ENCODE measurements at places on chromosomes 13 and 19. TPM values are rescaled to one million over a fixed set of nuclear protein-coding genes. Genes with fewer than 3 reads are reported as not detected.

AKT2 gene
- 160 TPM for total RNA-seq

CRTC1 gene
- total RNA-seq, result 6.1 TPM

ZBTB32 gene
- total RNA-seq, result 126 TPM

GRK1 gene
- not detected for total RNA-seq

PPP1R37 gene
- total RNA-seq, result 20.4 TPM

- H3K27me3 ChIP-seq, result peaks cover 2% of the 10 kb centered on the region
- DNase-seq, result no peak
- no peak overlapping the region for H3K27ac ChIP-seq
- no peaks in the 10 kb centered on the region for H3K36me3 ChIP-seq
Measured at GRCh38 chr13:78958006-78958405, 299.1 kb upstream of the OBI1 start.

DNA sequence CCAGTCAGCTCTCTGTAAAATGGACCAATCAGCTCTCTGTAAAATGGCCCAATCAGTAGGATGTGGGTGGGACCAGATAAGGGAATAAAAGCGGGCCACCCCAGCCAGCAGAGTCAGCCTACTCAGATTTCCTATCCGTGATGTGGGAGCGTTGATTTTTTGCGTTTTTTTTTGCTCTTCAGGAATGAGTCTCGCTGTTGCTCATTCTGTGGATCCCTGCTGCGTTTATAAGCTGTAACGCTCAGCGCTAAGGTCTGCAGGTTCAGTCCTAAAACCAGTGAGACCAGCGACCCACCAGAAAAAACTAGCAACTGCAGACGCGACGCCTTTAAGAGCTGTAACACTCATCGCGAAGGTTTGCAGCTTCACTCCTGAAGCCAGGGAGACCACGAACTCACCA is 435.7 kb downstream of the SLITRK6 start:
- no peak overlapping the region for H3K4me3 ChIP-seq
- no peaks in the 10 kb centered on the region for H3K4me1 ChIP-seq
- no peaks in the 10 kb centered on the region for H3K36me3 ChIP-seq
- H3K27ac ChIP-seq, result no peak overlapping the region
- DNase-seq, result no peak

GRCh38 chr19:2236064-2236313 is 140 bp downstream of the PLEKHJ1 start:
- H3K27me3 ChIP-seq, result peaks cover 4% of the 10 kb centered on the region
- peak overlapping the region; percentile 96 for H3K27ac ChIP-seq
- H3K4me1 ChIP-seq, result peaks cover 56% of the 10 kb centered on the region
- H3K4me3 ChIP-seq, result peak overlapping the region; percentile 96
- H3K36me3 ChIP-seq, result peaks cover 41% of the 10 kb centered on the region
- DNase-seq, result no peak

DNA sequence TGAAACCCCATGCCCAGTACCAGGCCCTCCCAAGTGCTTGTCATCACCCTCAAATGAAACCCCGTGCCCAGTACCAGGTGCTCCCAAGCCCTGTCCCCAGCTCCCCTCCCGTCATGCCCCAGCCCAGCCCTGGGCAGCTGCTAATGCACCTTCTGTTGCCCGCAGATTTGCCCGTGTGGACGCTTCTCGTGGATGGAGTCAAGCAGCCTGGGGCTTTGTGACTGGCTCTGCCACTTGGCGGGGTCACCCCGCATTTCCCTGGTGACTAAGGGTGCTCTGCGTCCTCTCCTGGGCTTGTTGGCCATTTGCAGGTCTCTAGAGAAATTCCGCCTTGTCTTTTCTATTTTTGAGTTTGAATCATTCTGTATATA is 82.7 kb downstream of the ATP11A start:
- peaks cover 13% of the 10 kb centered on the region for H3K4me1 ChIP-seq
- no peak overlapping the region for H3K4me3 ChIP-seq
- no peak for DNase-seq
- no peaks in the 10 kb centered on the region for H3K27me3 ChIP-seq

GRCh38 chr19:19103167-19103566 is 35.1 kb downstream of the TMEM161A start:
- H3K4me3 ChIP-seq, result no peak overlapping the region
- H3K36me3 ChIP-seq, result no peaks in the 10 kb centered on the region
- no peaks in the 10 kb centered on the region for H3K4me1 ChIP-seq
- no peak for DNase-seq

DNA sequence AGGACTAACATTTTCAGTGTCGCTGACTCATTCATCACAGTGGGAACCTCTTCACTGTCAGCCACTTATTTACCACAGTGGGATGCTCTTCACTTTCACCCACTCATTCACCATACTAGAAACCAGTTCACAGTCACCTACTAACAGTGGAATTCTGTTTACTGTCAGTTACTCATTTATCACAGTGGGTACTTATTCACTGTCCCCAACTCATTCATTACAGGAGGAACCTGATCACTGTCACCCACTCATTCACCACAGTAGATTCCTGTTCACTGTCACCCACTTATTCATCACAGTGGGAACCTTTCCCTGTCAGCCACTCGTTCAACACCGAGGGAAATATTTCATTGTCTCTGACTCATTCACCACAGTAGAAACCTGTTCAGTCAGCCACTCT is 10.1 kb upstream of the ZNF85 start:
- no peak overlapping the region for H3K4me3 ChIP-seq
- DNase-seq, result no peak
- H3K36me3 ChIP-seq, result peaks cover 18% of the 10 kb centered on the region
- H3K27me3 ChIP-seq, result no peaks in the 10 kb centered on the region

DNA sequence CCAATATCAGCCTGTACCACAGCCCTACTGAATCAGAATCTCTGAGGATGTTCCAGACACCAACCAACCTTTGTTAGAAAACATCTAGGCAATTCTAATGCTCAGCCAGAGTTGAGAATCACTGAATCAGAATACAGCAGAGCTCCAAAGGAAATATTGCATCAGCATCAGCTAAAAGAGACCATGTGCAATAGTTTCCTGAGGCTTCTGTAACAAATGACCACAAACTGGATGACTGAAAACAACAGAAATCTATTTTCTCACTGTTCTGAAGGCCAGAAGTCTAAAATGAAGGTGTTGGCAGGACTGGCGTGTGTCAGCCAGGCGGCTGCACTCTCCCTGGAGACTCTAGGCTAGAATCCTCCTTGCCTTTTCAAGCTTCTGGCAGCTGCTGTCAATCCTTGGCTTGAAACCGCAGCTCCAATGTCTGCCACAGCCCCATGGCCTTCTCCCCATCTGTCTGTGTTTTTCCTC is 1.2 kb upstream of the DCT start:
- H3K4me1 ChIP-seq, result no peaks in the 10 kb centered on the region
- H3K36me3 ChIP-seq, result no peaks in the 10 kb centered on the region
- H3K27ac ChIP-seq, result no peak overlapping the region
- no peak for DNase-seq
- H3K4me3 ChIP-seq, result no peak overlapping the region
- H3K27me3 ChIP-seq, result peaks cover 2% of the 10 kb centered on the region

DNA sequence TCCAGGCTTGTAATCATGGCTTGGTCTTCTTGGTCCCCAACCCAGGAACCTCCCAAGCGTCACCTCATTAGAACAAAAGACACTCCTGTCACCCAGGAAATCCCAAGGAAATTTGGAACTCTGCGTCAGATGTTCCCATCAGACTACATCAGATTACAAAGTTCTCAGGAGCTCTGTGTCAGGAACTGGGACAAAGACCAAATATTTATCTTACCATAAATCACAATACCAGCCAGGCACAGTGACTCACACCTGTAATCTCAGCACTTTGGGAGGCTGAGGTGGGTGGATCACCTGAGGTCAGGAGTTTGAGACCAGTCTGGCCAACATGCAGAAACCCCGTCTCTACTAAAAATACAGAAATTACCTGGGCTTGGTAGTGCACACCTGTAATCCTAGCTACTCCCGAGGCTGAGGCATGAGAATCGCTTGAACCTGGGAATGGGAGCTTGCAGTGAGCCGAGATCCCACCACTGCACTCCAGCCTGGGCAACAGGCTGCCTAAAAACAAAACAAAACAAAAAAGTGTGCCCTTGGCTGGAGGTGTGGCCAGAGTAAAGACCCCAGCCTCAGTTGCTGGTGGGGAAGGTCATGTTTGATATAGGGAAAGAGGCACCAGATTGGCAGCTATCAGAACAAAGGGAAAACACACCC is 16.7 kb upstream of the CCDC124 start:
- H3K27ac ChIP-seq, result no peak overlapping the region
- H3K4me3 ChIP-seq, result no peak overlapping the region
- no peak for DNase-seq
- H3K27me3 ChIP-seq, result peaks cover 3% of the 10 kb centered on the region
- H3K36me3 ChIP-seq, result no peaks in the 10 kb centered on the region

- H3K36me3 ChIP-seq, result no peaks in the 10 kb centered on the region
- no peak overlapping the region for H3K27ac ChIP-seq
- peaks cover 2% of the 10 kb centered on the region for H3K27me3 ChIP-seq
- no peaks in the 10 kb centered on the region for H3K4me1 ChIP-seq
- no peak for DNase-seq
- no peak overlapping the region for H3K4me3 ChIP-seq
Measured at GRCh38 chr19:28577233-28577632, 635.7 kb downstream of the UQCRFS1 start.

DNA sequence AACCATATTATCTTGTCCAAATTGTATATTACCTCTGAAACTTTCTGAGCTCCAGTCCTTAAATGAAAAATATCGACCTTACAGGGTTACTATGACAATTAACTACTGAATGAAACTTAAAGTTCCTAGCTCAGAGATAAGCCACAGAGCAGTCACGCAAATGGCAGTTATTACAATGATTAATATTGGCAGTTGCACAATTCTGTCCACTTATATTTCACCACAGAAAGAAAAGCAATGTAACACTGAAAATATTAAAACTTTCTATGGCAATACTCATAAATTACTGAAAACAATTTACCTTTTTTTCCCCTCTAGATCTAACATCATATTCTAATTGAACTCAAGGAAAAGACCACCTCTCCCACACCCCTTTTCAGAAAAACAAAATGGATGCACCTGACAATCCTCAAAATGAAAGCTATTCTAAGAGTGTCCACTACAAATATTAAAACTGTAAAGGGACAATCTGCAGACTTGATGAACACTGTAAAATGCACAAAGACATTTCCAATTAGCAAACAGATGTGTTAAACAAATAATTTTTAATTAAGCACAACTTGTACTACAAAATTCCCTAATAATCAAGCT is 14.6 kb downstream of the LNX2 start:
- no peaks in the 10 kb centered on the region for H3K36me3 ChIP-seq
- no peak for DNase-seq
- H3K4me3 ChIP-seq, result no peak overlapping the region
- peaks cover 5% of the 10 kb centered on the region for H3K4me1 ChIP-seq
- no peaks in the 10 kb centered on the region for H3K27me3 ChIP-seq
- H3K27ac ChIP-seq, result no peak overlapping the region

DNA sequence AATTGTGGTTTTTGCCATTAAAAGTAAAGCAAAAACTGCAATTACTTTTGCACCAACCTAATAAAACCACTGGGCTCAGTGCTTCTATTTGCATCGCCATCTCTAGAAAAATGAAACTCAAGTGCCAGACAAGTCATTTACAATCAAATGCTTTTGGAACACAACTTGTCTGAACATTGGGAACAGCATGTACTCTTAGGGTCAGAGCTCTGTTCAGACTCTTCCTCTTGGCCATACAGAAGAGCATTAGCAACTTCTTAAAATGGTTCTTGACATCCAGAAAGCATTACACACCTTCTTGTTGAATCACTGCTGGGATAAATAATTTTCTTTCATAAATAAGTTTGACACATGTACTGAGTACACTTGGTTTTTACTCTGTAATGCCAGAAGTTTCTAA is 272.5 kb downstream of the DCLK1 start:
- DNase-seq, result no peak
- no peaks in the 10 kb centered on the region for H3K36me3 ChIP-seq
- H3K4me3 ChIP-seq, result no peak overlapping the region
- H3K27ac ChIP-seq, result no peak overlapping the region
- no peaks in the 10 kb centered on the region for H3K4me1 ChIP-seq

DNA sequence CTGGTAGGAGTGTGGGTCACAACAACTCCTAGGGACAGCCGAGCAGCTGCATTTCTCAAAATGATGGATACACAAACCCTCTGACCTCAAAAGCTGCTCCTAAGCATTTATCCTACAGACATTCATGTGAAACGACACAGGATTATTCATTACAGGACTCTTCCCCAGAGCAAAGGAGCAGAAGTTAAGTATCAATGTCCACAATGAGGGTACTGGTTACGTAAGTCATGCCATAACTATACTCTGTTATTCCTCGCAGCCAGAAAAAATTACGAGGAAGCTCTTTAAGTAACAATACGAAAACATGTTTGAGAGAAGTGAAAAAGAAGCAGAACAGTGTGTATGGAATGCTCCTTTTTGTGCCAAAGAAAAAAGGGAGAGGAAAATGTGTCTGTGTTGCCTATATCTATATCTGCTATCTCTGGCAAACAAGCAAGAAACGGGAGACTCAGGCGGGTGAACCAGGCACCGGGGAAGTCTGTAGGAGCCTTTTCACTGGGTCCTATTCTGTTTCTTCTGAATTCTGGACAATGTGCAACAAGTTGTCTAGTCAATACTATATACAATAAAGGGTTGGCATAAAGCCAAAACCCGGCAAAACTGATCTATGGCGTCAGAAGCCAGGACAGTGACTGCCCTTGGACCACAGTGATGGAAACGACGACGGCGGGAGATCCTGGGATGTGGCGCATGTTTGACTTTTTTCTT is 1.3 kb downstream of the ISOC2 start:
- H3K36me3 ChIP-seq, result no peaks in the 10 kb centered on the region
- H3K4me1 ChIP-seq, result peaks cover 5% of the 10 kb centered on the region
- no peak for DNase-seq
- peaks cover 2% of the 10 kb centered on the region for H3K27me3 ChIP-seq

DNA sequence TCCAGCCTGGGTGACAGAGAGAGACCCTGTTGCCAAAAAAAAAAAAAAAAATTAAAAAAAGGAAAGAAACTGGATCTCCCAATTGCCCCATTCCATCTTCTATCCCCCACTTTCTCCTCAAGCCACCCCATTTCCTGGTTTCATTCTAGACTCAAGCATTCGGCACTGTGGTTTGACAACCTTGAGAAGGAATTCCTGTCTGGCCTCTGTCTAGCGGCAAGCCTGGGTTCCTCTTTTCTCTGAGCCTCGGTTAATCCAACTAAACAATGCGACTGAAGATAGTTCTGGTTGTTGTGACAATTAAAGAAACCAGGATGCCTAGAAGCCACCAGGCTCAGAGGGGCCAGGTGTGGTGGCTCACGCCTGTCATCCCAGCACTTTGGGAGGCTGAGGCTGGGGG is 3.3 kb upstream of the C3 start:
- H3K4me1 ChIP-seq, result peaks cover 30% of the 10 kb centered on the region
- H3K36me3 ChIP-seq, result no peaks in the 10 kb centered on the region
- no peak for DNase-seq
- peaks cover 6% of the 10 kb centered on the region for H3K27me3 ChIP-seq
- no peak overlapping the region for H3K4me3 ChIP-seq
- no peak overlapping the region for H3K27ac ChIP-seq

- H3K27ac ChIP-seq, result no peak overlapping the region
- no peaks in the 10 kb centered on the region for H3K4me1 ChIP-seq
- H3K27me3 ChIP-seq, result no peaks in the 10 kb centered on the region
- no peak for DNase-seq
- H3K4me3 ChIP-seq, result no peak overlapping the region
Measured at GRCh38 chr13:34567597-34567996, 374.5 kb upstream of the NBEA start.

GRCh38 chr13:73492811-73493210 is 434.0 kb downstream of the KLF5 start:
- H3K27ac ChIP-seq, result no peak overlapping the region
- no peaks in the 10 kb centered on the region for H3K27me3 ChIP-seq
- H3K36me3 ChIP-seq, result no peaks in the 10 kb centered on the region

Data from activated T-helper 1 cell treated with anti-CD3 and anti-CD28 coated beads, Interleukin-12 subunit alpha, Interleukin-12 subunit beta, Interleukin-2, Interleukin-4 antibody, amounts not matched to agents 30 ng/mL and 10 ng/mL and 1 ng/mL, durations not matched to agents 14 hours and 24 hours and 36 hours (primary cell).